ENCODE measurements at places on chromosomes 12 and 14. TPM values are rescaled to one million over a fixed set of nuclear protein-coding genes. Genes with fewer than 3 reads are reported as not detected.

SPTB gene
- total RNA-seq: 0.68 TPM

DNA sequence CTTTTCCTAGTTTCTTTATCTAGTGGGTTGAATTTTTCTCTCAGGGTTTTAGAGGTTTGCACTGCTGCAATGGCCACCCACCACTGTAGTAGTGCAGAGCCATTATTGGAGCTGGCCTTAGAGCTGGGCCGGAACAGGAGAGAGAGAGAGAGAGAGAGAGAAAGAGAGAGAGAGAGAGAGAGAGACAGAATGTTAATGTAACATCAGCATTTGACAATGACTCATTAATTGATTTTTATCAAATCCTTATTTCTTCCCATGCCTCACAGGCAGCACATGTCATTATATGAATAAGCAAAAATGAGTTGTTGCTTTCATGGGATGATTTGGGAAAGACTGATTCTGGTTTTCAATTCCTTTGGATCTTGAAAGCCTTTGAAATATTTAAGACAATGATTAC, 76.3 kb upstream of the PPP4R3A start:
- no peak for DNase-seq
- peaks cover 5% of the 10 kb centered on the region for H3K27me3 ChIP-seq
- H3K36me3 ChIP-seq: no peaks in the 10 kb centered on the region
- no peak overlapping the region for H3K4me3 ChIP-seq
- no peaks in the 10 kb centered on the region for H3K4me1 ChIP-seq

MMP19 gene
- 15.2 TPM for total RNA-seq

DNA sequence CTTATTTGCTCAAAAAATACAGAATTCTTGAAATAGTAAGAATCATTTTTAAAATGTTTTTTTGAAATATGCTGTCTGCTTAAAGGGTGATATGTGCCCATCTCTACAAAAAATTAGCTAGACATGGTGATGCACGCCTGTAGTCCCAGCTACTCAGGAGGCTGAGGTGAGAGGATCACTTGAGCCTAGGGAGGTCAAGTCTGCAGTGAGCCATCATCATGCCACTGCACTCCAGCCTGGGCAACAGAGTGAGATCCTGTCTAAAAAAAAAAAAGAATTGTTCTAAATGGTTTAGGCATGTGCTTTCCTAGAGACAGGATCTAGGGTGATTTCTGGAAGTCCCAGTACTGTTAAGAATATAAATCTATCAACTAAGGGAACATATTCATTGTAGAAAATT, 75.6 kb upstream of the HECTD1 start:
- H3K27ac ChIP-seq: no peak overlapping the region
- no peak overlapping the region for H3K4me3 ChIP-seq
- H3K27me3 ChIP-seq: peaks cover 2% of the 10 kb centered on the region
- peaks cover 12% of the 10 kb centered on the region for H3K36me3 ChIP-seq
- peaks cover 21% of the 10 kb centered on the region for H3K4me1 ChIP-seq

MYBPC1 gene
- total RNA-seq: not detected

SMOC1 gene
- not detected for total RNA-seq

MNAT1 gene
- total RNA-seq: 64.2 TPM

DNA sequence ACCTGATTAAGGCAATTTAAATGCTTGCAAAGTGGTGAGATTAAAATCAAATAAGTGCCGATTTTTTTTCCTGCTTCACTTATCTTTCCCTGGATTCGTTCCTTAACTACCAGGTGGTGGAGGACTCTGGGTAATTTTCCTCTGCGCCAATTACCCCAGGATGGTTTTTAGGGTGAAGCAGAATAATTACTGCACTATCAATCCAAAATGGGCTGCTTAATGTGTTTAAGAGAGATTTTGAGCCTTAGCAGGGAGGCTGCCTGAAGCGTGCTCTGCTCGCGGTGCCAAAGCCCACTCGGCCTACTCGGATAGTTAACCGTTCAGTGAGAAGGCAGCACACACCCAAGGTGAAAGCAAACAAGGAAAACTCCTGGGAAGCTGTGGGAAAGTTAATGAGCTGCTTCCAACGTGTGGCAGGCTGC, 274.9 kb upstream of the LMO3 start:
- no peaks in the 10 kb centered on the region for H3K27me3 ChIP-seq
- no peak overlapping the region for H3K4me3 ChIP-seq

DNA sequence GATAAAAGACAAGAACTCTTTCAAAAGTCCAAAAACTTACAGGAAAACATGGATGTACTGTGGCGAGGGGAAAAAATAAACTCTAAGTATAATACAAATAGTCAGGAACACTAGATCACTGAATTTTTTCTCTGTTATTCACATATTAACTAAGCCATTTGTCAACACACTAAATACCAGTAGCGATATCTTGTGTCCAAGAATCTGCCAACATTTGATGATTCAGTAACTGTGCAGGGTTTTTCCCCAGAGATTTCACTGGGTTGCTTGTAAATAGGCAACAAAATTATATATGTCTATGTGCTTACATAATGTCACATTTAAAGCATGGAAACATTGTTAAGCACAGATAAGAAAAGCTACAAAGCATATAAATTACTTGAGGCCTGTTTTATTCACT, 205.9 kb downstream of the KIF21A start:
- H3K27ac ChIP-seq: no peak overlapping the region
- no peaks in the 10 kb centered on the region for H3K36me3 ChIP-seq
- no peak overlapping the region for H3K4me3 ChIP-seq
- no peaks in the 10 kb centered on the region for H3K4me1 ChIP-seq

PRH2 gene
- not detected for total RNA-seq

TAS2R14 gene
- total RNA-seq: 1.2 TPM

CLEC4E gene
- total RNA-seq: not detected

CCDC177 gene
- not detected for total RNA-seq

DNA sequence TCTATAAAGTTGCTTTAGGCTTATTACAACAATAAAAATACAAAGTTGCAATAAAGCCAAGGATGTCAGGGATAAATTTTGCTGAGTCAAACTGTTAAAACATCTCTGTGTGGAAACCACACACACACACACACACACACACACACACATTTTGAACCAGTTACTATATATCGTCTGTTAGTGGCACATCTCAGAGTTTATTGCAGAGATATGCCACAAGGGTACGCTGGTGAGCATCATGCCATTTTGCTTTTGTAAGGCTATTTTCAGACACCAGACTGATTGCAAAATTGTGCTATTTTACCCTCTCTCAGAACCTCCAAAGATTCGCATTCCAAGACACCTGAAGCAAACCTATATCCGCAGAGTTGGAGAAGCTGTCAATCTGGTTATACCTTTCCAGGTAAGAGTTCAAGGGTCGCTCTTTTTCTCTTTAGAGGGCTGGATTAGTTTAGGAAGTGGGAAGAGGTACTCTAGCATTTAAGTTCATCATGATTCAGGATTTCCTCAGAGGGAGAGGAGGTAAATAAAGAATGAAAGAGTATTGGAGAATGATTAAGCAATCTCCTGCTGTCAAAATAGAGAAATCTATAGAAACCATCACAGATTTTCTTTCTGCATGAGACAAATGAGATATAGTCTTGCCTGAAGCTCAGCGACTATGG, 27.3 kb upstream of the CHPT1 start:
- peaks cover 5% of the 10 kb centered on the region for H3K4me1 ChIP-seq
- no peak overlapping the region for H3K4me3 ChIP-seq
- H3K36me3 ChIP-seq: no peaks in the 10 kb centered on the region
- peak; percentile 61 for DNase-seq

PHC1 gene
- total RNA-seq: 17.4 TPM

ZDHHC22 gene
- total RNA-seq: not detected

TMEM229B gene
- 0.24 TPM for total RNA-seq

DNA sequence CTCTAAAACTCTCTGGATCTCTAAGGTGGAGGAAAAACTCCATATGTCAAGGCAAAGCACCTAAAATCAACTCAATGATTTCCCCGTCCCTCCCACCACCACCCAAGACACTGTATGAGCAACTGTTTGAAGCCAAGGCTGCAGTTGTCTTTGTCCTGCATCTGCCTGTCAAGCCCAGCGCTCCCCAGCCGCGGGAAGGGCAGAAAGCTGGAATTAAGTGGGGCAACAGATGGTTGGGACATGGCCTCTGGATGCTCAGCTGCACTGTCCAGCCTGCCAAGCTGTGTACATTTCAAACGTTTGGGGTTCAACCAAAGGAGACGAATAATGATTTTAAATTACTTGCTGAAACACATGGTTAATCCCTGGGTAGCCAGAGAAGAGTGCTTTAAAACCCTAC, 42.2 kb upstream of the PTGR2 start:
- DNase-seq: no peak
- H3K27me3 ChIP-seq: peaks cover 4% of the 10 kb centered on the region
- H3K27ac ChIP-seq: no peak overlapping the region
- H3K36me3 ChIP-seq: no peaks in the 10 kb centered on the region

GRCh38 chr12:49332891-49333371, 4.1 kb downstream of the C1QL4 start:
- no peak overlapping the region for H3K4me3 ChIP-seq
- no peak overlapping the region for H3K27ac ChIP-seq
- peaks cover 21% of the 10 kb centered on the region for H3K27me3 ChIP-seq
- no peak for DNase-seq
- peaks cover 5% of the 10 kb centered on the region for H3K36me3 ChIP-seq
- H3K4me1 ChIP-seq: peaks cover 13% of the 10 kb centered on the region

IGF1 gene
- 0.60 TPM for total RNA-seq

- H3K27ac ChIP-seq: no peak overlapping the region
- H3K4me3 ChIP-seq: no peak overlapping the region
- DNase-seq: no peak
- peaks cover 42% of the 10 kb centered on the region for H3K4me1 ChIP-seq
- peaks cover 16% of the 10 kb centered on the region for H3K36me3 ChIP-seq
Observed at GRCh38 chr14:39272918-39273317, 39.2 kb downstream of the MIA2 start.

GRCh38 chr14:38490273-38490672, 234.4 kb upstream of the CLEC14A start:
- H3K27me3 ChIP-seq: no peaks in the 10 kb centered on the region
- H3K4me1 ChIP-seq: no peaks in the 10 kb centered on the region
- H3K27ac ChIP-seq: no peak overlapping the region

VRTN gene
- total RNA-seq: not detected

- DNase-seq: no peak
- no peaks in the 10 kb centered on the region for H3K36me3 ChIP-seq
- no peak overlapping the region for H3K4me3 ChIP-seq
- H3K27me3 ChIP-seq: no peaks in the 10 kb centered on the region
- H3K27ac ChIP-seq: peak overlapping the region; percentile 12
Observed at GRCh38 chr12:93762059-93762719, 85.0 kb downstream of the CRADD start.

GRCh38 chr14:65043893-65044595, 57.3 kb downstream of the FNTB start:
- no peak overlapping the region for H3K27ac ChIP-seq
- H3K36me3 ChIP-seq: peaks cover 8% of the 10 kb centered on the region
- peaks cover 14% of the 10 kb centered on the region for H3K4me1 ChIP-seq
- no peak for DNase-seq

SLC6A13 gene
- total RNA-seq: not detected

DNA sequence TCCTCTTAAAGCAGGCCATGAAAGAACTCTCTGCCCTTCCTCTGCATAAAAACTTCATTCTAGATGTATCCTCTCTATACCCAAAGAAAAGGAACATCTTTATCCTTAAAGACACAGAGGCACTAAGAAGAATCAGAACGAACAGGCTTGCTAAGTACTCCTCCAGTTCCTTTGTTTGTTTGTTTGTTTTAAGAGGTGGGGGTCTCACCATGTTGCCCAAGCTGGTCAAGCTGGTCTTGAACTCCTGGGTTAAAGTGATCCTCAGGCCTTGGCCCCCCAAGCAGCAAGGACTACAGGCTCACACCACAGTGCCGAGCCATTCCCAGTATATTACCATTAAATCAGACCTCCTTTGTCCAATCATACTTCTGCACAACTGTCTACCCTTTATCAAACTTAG, 14.0 kb downstream of the GDF3 start:
- H3K4me1 ChIP-seq: no peaks in the 10 kb centered on the region
